Left hindlimb (tissue), 1 donor: ENCODE measurements at places on chromosomes 7 and 10.
A peak's percentile ranks its signal among the peaks of the same experiment; 100 is the strongest.

GRCh38 chr7:30464231-30464671 is 14.3 kb downstream of the NOD1 start:
- DNase-seq, result no peak

GRCh38 chr7:42237811-42238541 is 967 bp upstream of the GLI3 start:
- DNase-seq, result peak; percentile 92

- no peak for DNase-seq
Measured at GRCh38 chr10:78247821-78248220, 214.2 kb downstream of the RPS24 start.

GRCh38 chr10:19638182-19638895 is 177.9 kb upstream of the PLXDC2 start:
- DNase-seq, result peak; percentile 37

DNA sequence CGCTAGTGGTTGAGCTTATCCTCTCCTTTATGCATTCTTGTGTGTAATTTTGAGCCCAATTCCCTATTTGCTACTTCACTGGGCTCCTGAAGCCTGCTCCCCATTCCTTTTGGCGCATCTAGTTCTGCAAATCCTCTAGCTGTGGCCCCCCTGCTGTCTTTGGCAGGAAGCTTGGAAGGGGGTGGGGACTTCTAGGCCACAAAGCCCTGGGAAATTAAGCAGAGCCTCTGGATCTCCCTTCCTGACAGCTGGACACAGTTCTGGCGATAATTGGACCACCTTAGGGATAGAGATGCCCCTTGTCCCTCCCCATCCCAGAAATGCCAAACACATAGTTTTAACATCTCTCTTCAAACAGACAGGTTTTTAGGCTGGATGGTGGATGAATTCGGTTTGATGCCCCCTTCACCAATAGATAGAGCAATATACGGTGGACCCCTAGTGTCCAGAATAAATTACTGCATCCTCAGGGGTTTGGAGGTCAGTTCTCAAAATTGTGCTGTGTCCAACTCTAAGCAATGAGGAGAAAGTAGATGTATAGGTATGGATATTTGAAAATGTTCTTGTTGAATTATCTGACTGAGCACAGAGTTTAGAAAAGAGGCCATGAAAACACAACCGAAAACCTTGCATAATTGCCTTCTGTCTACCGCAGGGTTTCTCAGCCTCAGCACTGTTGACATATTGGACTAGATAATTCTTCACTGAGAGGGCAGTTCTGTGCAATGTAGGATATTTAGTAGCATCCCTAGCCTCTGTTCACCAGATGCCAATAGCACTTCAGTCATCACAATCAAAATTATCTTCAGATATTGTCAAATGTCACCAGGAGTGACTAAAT is 75.5 kb downstream of the PAPSS2 start:
- DNase-seq, result peak; percentile 58

- no peak for DNase-seq
Measured at GRCh38 chr10:86944471-86944870, 12.9 kb downstream of the MMRN2 start.
